ENCODE measurements at places on chromosomes 11 and 22.

DNA sequence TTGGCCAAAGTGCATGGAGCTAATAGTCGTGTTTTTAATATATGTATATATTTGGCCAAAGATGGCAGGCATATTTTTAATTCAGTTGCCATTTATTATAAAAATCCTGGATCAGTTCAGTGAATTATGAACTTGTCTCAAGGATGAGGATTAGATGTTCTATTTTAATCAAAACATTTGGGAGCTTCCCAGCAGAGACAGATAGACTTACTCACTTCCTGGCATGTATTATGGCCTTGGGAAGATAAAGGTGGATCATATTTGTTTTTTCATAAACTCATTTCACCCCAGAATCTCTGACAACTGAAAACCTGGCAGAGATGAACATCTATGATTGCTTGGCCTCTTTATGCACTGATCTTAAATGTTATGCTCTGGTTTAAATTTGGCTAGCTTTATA, 148.8 kb downstream of the NCAM1 start:
- no peak for DNase-seq

GRCh38 chr11:67689178-67689577, 14.8 kb upstream of the ALDH3B2 start:
- DNase-seq, result no peak

DNA sequence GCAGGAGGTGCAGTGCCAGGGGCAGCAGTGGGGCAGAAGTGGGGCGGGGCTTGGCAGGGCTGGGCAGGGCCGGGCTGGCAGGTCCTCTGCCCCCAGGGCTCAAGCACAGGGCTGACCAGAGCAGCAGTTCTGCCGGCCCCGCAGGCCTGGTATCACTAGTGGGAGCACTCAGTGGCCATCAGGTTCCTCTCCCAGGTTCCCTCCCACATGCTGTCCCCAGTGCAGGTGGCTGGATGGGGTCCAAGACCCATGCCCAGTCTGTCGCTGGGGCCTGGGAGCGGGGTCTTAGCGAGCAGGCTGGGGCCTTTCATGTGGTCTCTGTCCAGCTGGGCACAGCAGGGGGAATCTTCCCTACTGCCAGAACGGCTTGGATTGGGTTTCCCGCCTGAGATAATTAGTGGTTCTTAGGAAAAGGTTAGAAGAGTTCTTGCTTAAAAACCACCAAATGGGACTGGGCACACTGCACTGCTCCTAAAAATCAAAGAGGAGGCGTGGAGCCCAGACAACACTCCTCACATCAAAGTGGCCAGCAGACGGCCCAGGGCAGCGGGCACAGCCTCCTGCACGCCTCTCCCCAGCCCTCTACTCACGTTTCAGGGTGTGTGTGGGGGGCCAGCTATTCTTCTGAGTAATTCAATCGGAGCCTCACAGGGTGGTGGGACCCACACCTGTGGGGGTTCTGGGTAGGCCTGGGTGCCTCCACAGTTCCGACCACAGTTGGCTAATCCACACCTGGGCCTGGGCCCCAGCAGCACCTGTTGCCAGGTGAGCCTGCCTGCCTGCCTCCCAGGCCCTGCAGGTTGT, 45.6 kb downstream of the TPCN2 start:
- no peak for DNase-seq

GRCh38 chr11:68532727-68533369, 72.3 kb downstream of the PPP6R3 start:
- no peak for DNase-seq

- no peak for DNase-seq
Measured at GRCh38 chr11:78933350-78933749, 358.7 kb upstream of the NARS2 start.
